NCI-H1417 treated with DMSO at 0.1 percent for 48 hours (cell line): ENCODE measurements at places on chromosomes 2 and 18.

- DNase-seq, result no peak
Measured at GRCh38 chr2:64975232-64975821, 13.9 kb upstream of the SLC1A4 start.

GRCh38 chr18:60090170-60090569 is 190.4 kb downstream of the PMAIP1 start:
- DNase-seq, result no peak

DNA sequence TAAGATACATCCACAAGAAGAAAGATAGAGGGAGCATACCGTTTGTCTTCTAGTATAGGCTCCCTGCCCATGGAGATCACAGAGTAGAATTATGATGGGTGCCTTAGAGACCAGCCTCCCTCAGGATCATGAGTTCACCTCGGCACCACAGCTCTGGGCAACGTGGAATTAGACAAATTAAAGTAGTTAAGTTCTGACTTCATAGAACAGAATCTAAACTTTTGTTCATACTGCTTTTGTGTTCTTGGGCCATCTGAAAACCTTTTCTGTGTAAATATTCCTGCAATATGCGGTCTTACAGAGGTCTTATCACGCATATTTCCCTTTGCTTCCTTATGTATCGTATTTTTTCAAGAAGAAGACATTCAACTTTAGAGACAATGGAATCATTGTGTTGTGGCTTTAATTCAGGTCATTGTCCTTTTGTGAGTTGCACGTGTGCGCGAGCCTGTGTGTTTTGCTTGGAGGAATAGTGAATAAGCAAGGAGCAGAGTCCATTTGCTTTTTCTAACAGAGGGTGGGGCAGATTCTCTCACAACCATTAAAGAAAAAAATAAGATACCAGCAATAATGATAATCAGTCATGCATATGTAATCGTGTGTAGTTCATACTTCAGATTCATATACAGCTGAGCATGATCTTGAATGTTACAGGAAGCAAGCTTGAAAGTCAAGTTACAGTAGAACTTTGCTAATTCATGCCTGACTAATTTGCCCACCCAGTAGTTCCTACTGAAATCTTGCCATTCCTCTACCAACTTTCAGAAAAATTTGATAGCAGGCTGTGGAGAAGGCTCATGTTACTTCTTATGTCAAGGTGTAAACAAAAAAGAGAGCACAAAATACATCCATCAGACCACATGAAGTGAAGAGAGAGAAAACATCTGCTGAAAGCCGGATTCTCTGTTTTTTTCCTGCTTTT is 243.6 kb downstream of the NEDD4L start:
- DNase-seq, result no peak

- DNase-seq, result no peak
Measured at GRCh38 chr2:219944866-219945265, 317.4 kb downstream of the SLC4A3 start.

DNA sequence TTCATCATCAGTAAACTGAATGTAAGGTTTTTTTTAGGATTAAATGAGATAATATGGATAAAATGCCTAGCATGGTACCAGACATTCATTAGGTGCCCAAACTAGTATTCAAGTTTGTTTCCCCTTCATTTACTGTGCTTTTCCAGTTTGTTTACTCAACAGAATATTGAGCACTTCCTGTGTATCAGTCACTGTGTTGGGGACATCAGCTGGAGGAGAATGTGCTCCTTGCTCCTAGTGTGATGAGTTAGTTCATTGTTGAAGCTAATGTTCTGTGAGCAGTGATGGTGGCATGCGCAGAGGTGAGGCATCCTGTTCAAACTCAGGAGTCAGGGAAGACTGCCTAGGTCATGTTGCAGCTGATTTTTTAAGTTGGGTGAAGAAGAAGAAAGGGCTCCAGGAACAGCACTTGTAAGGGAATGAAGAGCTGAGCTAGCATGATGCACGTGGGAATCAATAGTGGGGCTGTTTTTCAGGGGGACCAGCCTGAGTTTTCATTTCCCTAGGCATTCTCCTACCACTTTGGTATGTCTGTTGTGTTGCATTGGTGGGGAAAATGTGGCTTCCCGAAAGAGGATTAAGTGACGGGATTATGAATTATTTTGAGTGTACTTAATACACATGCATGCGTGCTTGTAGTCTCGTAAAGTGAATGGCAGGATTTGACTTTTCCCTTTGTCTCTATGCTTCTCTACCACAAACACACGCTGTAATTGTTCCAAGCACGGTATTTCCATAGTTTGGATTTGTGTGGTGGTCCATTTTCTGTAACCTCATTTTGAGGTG is 23.7 kb downstream of the TTLL4 start:
- no peak for DNase-seq

DNA sequence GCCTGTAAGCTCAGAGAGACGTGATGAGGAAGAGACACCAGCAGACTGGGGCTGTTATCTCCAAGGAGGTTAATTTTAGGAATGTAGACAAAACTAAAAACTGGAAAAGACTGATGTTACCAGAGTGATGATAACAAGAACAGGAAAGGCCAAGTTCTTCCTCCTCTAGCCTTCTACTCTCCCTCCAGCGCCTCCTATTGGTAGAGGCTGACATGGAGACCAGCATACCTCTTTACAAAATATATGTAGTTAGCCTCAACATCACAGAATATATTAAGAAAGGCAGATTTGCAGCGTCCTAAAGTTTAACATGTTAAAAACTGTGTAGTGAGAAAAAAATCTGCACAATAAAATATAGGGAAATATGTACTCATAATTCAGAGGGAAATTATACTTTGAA is 66.0 kb downstream of the TCF4 start:
- no peak for DNase-seq

DNA sequence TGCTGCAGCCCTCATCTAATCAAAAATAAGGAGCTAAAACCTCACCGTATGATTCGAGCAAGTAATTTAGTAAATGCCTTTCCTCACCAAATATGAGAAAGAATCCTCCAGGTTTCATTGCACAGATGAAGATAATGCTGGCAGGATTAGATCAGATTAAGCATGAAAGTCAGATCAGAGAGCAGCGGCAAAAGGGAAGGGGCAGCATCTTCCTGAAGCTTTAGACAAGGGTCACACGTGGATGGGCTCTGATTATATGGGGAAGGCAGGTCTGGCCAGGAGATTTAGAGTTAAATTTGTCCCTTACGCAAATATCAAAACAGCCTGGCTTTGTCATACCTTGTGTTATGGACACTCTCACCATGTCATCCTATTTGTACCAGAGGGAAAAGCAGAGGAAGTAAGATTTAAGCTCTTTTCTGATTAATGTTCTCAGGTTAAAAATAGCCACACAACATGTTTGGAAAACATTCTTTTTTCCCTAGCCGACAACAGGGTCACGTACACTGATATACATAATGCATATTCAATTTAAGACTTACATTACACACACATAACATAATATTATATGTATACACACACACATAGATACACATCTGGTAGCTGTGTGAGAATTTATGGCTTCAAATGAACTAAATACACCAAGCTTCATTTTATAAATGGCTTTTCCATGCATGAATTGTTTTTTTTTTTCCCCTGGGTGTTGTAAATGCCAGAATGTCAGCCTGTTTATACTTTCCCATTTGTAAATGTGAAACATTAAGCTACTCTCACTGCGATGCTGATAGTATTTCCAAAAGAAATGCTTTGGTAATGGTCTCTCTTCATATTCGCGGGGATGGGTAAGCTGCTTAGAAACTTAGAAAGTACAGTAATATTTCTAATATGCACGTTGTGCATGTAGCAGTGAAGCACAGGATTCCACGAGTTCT is 196.3 kb upstream of the SIX3 start:
- DNase-seq, result no peak

DNA sequence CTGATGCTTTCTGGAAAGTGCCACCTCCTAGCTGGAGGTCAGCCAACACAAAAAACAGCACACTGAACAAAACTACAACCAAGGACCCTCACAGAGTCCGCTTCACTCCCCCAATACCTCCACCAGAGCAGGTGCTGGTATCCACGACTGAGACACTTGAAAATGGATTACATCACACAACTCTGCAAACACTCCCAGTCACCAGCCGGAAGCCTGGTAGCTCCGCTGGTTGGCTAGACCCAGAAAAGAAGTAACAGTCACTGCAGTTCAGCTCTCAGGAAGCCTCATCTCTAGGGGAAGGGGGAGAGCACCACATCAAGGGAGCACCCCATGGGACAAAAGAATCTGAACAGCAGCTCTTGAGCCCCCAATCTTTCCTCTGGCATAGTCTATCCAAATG is 175.4 kb downstream of the LCLAT1 start:
- DNase-seq, result no peak

GRCh38 chr2:5666798-5667197 is 25.4 kb upstream of the SOX11 start:
- no peak for DNase-seq

DNA sequence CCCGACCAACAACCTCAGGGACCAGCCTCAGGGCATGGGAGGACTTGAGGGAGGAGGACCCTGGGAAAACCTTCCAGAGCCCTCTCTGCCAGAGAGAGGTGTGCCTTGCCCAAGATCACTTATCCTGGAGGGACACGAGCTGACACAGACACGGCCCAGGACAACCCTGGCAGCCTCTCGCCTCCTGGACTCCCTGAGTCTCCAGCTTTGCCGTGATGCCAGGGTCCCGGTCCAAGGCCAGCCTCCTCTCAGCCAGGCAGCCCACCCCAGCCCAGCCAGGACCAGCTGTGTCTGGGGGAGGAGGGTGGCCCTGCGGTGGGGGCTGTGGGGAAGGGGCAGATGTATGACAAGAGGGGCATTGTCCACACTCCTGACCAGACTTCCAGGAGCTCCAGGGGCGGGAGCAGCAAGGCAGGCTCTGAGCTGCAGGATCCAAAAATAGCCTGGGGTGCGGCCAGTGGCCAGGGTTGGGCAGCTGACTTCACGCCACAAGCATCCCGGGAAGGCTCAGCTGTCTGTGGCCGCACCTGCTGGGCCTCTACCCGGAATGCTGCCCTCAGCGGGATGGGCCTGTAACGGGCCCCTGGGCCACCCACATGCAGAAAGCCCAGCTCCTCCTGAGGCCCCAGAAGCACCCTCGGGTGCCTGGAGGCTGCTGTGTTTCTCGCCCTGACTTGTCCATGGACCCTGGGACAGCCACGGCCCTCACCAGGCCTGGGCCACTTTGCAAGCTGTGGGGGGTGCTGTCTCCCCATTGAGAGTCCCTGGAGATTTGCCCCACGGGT is 65.5 kb upstream of the GPC1 start:
- no peak for DNase-seq

GRCh38 chr2:9463698-9464034 is 10.7 kb upstream of the IAH1 start:
- no peak for DNase-seq

- no peak for DNase-seq
Measured at GRCh38 chr2:236673126-236673822, 103.6 kb downstream of the ACKR3 start.

GRCh38 chr2:61948661-61949457 is 43.4 kb downstream of the COMMD1 start:
- DNase-seq, result no peak

- DNase-seq, result no peak
Measured at GRCh38 chr2:232466221-232466620, 10.3 kb downstream of the ALPI start.

GRCh38 chr2:150167711-150168110 is 319.8 kb downstream of the RND3 start:
- no peak for DNase-seq
